Breast epithelium (tissue), 4 donors: ENCODE measurements at places on chromosomes 4 and X. TPM values are rescaled to one million over a fixed set of nuclear protein-coding genes. Genes with fewer than 3 reads are reported as not detected.

GRCh38 chr4:96787766-96788165 is 947.9 kb downstream of the PDHA2 start:
- DNase-seq, result no peak

DNA sequence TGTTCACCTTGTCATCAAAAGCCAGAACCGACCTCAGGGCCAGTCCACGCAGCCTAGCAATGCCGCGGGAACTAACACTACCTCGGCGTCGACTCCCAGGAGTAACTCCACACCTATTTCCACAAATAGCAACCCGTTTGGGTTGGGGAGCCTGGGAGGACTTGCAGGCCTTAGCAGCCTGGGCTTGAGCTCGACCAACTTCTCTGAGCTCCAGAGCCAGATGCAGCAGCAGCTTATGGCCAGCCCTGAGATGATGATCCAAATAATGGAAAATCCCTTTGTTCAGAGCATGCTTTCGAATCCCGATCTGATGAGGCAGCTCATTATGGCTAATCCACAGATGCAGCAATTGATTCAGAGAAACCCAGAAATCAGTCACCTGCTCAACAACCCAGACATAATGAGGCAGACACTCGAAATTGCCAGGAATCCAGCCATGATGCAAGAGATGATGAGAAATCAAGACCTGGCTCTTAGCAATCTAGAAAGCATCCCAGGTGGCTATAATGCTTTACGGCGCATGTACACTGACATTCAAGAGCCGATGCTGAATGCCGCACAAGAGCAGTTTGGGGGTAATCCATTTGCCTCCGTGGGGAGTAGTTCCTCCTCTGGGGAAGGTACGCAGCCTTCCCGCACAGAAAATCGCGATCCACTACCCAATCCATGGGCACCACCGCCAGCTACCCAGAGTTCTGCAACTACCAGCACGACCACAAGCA is 898 bp downstream of the UBQLN2 start:
- no peak for DNase-seq

DNA sequence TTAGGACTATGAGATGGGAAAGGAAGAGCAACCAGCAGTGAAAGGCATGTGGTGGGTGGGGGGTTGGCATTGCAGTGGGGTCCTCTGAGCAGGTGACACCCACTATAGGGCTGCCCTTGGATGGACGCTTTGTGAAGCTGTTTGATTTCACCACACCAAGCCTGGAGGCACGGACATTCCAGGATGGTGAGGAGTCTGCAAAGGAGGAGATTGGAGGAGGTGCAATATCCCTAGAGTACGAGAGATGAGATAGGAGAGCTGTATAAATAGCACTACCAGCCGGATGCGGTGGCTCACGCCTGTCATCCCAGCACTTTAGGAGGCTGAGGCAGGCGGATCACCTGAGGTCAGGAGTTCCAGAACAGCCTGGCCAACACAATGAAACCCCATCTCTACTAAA is 42.3 kb downstream of the SHOX start:
- DNase-seq, result no peak

Gene UBA1
- total RNA-seq, result 149 TPM
